ENCODE measurements at places on chromosomes 13 and 19.

GRCh38 chr19:48041877-48042580, 1.9 kb downstream of the CABP5 start:
- no peak for DNase-seq

- no peak for DNase-seq
These were observed 720.8 kb downstream of the UQCRFS1 start for GRCh38 chr19:28492201-28492600.

DNA sequence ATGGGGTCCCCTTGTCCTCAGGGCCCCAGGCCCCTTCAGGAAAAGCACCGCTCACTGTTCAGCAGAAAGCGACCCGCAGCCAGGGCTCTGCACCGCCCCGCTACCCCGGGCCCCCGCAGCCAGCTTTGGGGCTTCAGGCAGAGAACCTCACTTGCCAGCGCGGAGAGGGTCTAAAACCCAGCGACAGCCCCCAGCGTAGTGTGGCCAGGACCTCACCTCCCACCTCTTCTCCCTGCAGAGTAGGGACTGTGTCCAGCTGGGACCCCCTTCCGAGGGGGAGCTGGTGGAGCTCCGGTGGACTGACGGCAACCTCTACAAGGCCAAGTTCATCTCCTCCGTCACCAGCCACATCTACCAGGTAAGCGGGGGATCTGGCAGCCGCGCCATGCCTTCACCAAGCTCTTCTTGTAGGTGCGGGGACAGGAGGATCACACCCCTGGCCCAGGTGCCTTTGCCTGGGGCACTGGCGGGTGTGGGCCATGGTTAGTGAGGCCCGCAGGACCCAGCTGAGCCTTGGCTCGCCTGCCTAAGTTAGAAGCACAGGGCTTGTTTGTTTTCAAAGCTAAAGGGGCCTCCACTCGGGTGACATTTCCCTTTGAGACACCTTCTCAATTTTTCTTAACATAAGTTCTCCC, 175.7 kb downstream of the KDM4B start:
- no peak for DNase-seq

- DNase-seq = peak; percentile 59
These were observed 661 bp upstream of the MIR17HG start for GRCh38 chr13:91346850-91347201.

DNA sequence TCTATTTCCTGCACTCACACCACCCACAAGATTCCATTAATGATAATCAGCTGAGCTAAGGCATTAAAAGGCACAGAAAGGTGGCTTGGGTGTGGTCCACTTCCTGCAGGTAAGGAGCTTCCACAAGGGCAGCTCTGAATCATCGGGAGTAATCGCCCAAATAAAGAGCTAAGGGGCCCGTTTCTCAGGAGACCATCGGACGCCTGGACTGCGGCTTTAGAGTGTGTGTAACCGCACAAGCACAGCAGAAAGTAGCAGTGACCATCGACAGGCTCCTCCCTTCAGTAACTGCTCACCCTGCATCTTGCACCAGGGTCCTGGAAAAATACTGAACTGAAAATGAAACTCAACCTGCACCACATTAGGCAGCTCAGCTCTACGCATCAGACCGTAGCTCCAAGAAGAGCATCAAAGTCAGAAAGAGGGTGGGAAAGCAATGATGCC, 6.0 kb downstream of the STK24 start:
- DNase-seq = peak; percentile 31

DNA sequence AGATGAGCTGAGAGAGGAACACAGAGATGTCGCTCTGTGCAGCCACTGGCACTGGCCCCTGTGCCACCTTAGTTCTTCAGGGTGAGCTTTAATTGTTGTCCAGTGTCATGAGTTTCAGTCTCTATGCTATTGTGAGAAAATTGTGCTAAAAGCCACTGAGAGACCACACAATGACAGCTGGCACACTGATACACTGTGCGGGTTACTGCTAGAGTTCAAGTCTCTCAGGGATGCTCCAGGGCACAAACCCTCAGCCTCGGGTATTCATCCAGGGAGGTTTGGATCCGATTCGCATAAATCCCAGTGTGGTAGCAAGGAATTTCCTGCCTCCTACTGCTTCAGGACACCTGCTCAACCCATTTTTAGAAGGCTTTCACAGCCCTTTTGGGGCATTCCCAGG, 68.1 kb upstream of the EDNRB start:
- DNase-seq = no peak

DNA sequence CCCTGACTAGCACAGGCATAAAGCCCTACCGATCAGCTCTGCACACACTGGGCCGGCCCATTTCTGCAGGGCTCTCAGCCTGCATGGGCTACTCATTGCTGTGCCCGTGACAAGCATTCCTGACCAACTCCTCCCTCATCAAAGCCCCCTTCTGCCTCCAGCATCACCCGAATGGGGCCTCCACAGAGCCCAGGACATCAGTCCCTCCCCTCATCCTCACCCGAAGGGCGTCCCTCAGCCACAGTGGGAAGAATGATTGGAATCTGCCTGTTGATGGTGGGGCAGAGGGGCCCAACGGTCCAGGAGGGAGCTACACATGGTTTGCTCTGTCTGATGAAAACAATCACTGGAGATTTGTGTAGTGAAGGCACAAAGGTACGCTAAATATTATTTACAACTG, 43.8 kb downstream of the SERP2 start:
- DNase-seq = no peak

- DNase-seq = no peak
These were observed 436.7 kb downstream of the FGF9 start for GRCh38 chr13:22107549-22107948.

DNA sequence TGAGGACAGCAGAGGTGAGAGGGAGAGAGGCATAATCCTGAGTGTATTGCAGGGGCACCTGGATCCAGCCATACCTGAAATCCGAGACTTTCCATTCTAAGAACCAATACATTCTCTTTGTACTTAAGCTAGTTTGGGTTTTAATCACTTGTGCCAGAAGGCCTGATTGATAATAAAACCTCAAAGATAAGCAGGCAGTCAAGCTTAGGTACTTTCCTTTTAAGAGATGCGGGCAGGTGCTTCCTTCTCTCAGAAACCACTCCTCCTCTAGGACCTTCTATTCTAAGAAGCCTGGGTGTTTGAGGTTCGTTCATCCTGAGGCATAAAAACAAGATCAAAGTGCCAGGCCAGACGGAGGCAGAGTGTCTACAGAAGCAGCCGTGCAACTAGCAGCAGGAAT, 22.2 kb downstream of the FAM187B start:
- DNase-seq = peak; percentile 26

- DNase-seq = no peak
These were observed 305.3 kb downstream of the IRS2 start for GRCh38 chr13:109481040-109481439.

DNA sequence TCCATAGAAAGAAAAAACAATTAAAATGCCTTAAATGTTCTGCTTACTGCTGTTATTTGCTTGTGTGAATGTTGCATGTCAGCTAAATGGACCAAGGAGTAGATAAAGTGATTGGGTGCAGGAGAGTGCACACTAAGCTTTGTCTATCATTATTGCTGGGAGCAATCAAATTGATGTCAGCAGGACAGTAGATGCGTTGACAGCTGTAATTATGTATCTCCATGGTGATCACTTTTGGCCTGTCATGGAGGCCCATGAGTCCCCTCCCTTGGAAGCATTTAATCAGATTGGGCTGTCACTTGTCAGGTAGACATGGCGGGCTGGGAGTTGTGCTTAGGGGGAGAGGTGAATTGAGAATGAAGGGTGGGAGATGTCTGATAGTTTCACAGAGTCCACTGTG, 215.3 kb downstream of the PCCA start:
- no peak for DNase-seq

DNA sequence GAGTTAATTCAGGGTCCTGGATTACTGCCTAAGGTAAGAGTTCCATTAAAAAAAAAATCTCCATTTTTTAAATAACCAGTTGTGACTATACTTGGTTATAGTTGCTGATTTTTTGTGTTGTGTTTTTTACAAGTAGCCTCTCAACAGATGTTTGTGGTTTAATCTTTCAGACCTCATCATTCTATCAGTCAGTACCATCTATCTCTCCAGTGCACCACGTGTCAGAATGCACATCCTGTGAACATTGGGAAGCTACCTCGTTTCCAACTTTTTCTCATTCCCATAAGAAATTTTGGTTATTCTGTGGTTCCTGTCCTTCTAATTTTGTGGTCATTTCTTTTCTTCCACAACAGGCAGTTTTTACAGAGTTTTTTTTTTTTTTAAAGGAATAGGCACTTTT, 39.2 kb downstream of the WDFY2 start:
- no peak for DNase-seq

DNA sequence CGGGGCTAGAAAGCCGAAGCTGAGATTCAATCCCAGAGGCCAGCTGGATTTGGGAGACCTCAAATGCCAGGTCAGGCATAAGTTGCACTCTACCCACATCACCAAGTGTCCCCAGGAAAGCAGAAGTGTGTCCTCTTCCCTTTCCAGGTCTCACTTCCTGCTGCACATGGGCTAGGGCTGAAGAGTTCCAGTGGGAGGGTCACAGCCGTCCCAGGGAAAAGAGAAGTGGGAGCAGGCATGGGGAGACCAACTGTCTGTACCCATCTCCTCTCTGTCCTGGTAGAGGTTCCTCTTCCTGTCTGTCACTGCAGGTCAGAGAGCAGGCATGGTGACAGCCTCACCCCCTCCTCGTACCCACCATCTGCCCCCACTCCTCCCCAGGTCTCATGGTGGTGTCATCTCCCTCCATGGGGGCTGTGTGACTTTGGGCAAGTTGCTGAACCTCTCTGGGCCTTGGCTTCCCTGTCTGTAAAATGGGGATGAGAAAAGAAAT, 14.8 kb downstream of the AXL start:
- no peak for DNase-seq

GRCh38 chr13:93467175-93467574, 240.6 kb downstream of the GPC6 start:
- no peak for DNase-seq

DNA sequence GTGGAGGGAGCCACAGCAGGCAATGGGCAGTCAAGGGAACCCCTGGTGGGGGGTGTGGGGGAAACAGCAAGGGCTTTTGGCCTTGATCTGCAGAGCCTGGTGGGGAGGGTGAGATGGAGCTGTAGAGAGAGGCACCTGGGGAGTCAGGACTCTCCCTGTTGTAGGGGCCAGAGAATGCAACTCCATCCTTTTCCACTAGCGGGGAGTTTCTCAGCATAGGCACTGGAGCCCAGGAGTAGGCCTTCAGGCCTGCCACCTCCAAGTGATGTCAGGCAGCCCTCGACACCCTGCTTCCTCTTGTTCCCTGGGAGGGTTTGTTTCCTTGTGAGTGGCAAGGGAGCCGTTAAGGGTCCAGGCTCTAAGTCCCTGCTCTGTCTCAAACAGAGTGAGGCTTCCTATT, 25.0 kb downstream of the MEGF8 start:
- DNase-seq = no peak

GRCh38 chr19:10363789-10364281, 16.5 kb downstream of the TYK2 start:
- DNase-seq = no peak

GRCh38 chr13:31020996-31021395, 88.5 kb downstream of the TEX26 start:
- DNase-seq = no peak

- peak; percentile 25 for DNase-seq
These were observed 7.5 kb downstream of the ZNF610 start for GRCh38 chr19:52343548-52343947.

- no peak for DNase-seq
These were observed 1.8 kb downstream of the FXYD1 start for GRCh38 chr19:35140207-35140961.

GRCh38 chr13:51981355-51981754, 29.9 kb downstream of the ATP7B start:
- no peak for DNase-seq

DNA sequence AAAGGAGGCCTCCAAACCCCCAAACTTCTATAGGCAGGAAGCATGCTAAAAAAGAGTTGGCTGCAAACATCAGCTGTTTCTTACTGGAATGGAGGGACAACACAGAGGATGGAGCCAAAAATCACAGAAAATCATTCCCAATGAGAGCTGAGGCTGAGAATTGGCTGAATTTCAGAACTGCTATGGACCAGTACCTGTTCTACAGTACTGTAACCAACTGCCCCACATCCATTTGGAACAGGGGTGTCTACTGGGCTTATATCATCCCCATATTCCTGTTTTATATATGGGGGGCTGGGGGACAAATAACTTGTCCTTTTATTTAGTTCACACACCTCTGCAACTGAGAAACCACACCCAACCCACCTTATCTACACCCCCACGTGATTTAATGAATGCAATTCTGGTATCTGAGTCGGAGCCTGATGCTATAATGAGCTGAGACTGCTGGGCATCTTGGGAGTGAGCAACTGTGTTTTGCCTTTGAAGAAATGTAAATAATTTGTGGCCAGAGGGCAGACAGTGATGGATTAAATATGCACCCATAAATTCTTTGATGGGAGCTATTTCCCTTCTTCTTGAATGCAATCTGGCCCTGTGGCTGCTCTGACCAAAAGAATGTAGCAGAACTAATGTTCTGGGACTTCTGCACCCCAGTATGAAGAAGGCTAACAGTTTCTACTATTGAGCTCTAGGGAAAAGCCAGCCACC, 82.6 kb downstream of the TBC1D4 start:
- no peak for DNase-seq

DNA sequence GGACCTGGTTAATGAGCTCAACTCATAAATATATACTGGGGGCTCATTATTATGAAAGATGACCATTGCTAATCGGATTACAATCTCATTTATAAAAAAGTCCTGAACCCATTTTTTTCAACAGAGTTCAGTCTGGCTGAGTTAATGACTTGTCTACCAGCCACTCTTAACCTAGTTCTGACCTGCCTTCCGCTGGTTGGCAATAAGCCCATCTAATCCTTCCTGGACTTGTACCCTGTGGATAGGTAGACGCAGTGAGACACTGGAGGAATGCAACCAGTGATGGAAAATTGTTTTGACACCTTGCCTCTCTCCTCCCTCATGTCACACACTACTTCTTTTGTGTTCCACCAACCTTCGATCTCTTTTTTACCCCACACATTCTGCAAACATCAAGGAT, 279.9 kb downstream of the FOXO1 start:
- no peak for DNase-seq

DNA sequence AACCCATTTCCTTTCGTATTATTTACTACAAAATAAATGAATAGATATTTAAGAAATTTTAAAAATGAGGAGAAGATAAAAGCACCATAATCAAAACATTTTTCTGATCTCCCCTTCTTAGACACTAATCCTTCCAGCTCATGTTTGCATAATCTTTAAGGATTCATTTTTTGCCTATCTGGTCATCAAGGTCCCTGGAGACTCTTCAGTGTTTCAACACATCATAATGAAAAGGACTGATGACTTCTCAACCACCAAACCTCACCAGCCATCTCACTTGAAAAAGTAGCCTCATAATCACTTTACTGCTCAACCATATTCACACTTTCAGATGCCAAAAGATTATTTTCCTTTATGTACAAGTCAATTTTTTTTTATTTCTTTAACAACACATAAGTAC, 80.1 kb downstream of the DCLK1 start:
- no peak for DNase-seq

GRCh38 chr13:21590231-21590630, 13.7 kb downstream of the MICU2 start:
- DNase-seq = no peak

GRCh38 chr19:5631567-5632240, 8.8 kb downstream of the SAFB start:
- DNase-seq = no peak

Data from activated naive CD4-positive, alpha-beta T cell treated with anti-CD3 and anti-CD28 coated beads, Interleukin-2, amount 50 U/mL, for 16 hours (primary cell).